ENCODE measurements at places on chromosomes 4 and X.

GRCh38 chr4:153375303-153375702 is 30.8 kb downstream of the MND1 start:
- DNase-seq, result no peak

DNA sequence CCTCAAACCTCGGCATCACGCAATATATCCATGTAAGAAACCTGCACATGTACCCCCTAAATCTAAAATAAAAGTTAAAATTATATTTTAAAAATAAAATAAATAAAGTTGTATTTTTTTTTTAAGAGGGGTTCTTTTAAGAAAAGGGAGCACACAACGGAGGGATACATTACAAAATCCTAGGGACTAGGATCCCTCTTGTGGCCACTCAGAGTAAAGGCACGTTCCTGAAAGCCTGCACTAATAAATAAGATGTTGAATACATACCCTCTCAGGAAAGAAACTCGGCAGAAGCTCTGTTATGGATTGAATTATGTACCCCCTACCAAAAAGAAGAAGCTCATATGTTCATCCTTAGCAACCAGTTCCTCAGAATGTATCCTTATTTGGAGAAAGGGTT is 50.9 kb upstream of the PRDX4 start:
- DNase-seq, result no peak

DNA sequence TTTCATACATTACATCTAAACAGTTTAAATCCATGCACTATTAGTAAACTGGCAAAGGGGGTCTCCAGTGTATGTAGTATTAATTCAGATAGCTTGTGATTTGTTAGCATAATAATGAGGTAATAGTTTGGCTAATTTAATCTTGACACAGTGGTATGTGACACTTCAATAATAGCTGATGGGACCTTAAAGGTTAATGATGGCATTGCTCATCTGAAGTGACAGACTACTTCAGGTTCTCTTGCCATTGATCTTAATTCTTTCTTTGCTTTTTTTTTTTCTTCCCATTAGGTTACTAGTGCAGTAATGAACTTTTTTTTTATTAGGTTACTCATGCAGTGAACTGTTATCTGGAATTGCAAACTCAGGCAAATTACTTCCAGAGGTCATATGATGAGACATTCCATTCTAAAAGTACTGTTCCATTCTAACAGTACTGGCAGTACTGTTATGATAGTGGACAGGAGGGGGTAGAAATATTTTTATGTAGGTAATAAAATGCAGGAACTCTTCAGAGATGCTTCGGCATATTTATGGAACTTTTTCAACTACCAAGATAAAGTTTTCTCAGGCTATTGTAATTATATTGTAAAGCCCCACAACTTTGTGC is 911.3 kb upstream of the LCORL start:
- DNase-seq, result no peak

GRCh38 chr4:114674080-114674479 is 75.5 kb downstream of the UGT8 start:
- DNase-seq, result no peak

GRCh38 chr4:97942137-97942536 is 201.1 kb downstream of the STPG2 start:
- DNase-seq, result no peak
